T-cell (primary cell): ENCODE measurements at places on chromosomes 11 and 22.

DNA sequence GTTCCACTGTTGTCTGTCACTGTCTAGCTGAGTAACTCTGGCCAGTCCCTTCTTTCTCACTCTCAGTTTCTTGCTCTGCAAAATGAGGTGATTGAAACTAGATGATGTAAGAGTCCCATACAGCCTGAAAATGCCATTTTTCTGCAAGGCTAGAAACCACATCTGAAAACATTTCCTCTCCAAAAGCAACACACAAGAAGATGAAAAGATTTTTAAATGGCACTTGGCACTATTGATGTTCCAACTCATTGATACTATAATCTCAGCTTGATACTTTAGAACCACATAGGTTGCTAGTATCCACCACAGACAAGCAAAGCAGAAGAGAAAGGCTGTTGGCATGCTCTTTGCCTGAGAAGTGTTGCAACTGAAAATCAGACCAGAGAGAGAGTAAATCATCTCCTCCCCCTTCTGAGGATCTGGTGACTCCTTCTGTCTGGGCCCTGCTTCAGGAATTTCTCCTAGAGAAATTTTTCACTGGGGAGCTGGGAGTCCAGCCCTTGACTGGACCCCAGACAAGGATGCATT lies 1217.9 kb downstream of the LRRC4C start:
- DNase-seq: no peak

GRCh38 chr11:107707807-107708206 lies 4.0 kb downstream of the SLN start:
- DNase-seq: no peak

DNA sequence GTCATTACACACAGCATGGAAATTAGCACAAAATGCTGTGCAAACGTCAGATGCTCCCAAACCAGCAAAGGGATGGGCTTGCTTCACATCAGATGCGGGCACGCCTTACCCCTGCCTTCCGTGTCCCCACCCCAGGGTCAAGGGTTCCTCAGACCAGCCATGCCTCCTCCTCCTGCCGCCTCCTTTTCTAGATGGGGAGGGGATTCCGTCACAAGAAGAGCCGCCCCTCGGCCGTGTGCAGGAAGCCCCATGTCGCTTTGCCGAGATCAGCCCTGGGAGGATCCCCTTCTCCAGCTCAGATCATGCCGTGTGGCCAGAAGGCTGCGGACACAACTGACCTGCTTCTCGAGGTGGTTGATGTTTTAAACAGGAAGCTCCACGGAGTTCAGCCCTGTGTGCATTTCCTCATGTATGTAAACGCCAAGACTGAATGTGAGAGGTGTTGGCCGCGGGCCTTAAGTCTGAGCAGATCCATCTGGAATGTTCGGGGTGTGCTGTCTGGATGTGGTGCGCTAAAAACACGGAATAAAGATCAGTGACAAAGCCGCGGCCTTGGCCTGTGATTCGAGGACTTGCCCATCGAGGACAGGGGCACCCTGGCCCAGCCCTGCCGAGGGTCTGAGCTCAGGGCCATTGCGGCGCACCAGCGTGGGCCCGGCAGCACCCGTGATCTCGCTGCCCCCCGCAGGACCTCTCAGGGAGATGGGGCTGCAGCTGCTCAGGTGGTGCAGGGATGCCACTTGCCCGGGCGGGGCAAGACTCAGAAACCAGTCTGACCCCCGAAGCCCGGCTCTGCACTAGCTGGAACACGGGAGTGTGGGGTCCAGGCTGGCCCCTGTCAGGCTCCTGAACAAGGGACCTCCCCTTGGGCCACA lies 412.9 kb downstream of the TBC1D22A start:
- DNase-seq: no peak

DNA sequence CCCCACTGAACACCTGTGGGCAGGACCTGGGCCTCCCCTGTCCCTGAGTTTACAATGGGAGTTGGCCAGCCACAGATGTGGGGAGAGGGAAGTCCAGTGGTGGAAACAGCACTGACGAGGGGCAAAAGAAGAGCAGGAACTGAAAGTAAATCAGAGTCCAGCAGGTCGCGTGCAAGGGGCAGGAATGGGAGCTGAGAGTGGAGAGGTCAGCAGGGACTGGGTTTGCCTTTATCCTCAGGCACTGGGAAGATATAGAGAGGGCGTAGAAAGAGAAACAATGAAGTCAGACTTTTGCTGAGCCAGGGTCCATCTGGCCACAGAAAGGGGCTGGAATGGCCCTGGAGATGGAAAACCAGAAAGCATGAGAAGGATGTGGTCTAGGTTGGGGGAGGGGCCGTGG lies 8.5 kb downstream of the P2RY6 start:
- no peak for DNase-seq

DNA sequence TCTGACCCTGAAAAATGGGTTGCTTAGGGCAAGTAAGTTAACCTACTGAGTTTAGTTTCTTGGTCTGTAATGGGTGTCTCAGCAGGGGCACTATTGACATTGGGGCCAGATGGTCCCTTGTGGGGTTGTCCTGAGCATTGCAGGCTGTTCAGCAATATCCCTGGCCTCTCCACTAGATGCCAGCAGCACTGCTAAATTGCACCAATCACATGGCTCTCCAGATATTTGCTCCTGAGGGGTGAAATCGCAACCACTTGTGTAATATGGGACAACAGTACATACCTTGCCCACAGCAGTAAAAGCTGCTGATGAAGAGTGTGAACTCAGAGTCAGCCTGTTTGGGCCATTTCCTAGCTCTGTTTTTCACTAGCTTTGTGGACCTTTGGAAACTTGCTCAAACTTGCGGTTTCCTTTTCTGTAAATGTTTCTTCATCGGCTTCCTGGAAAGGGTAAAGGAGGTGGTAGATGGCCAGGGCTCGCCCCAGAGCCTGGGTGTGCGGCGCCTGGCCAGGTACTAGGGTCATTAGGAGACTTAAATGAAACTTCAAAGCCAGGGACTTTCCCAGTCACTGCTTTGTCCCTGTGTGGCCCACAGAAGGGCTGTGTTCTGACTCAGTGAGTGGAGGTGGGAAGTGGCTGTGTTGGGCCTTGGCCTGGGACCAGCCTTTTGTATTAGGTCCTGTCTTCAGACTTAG lies 13.0 kb downstream of the NCF4 start:
- DNase-seq: no peak

GRCh38 chr11:117823294-117823945 lies 1.1 kb downstream of the FXYD2 start:
- peak; percentile 67 for DNase-seq

DNA sequence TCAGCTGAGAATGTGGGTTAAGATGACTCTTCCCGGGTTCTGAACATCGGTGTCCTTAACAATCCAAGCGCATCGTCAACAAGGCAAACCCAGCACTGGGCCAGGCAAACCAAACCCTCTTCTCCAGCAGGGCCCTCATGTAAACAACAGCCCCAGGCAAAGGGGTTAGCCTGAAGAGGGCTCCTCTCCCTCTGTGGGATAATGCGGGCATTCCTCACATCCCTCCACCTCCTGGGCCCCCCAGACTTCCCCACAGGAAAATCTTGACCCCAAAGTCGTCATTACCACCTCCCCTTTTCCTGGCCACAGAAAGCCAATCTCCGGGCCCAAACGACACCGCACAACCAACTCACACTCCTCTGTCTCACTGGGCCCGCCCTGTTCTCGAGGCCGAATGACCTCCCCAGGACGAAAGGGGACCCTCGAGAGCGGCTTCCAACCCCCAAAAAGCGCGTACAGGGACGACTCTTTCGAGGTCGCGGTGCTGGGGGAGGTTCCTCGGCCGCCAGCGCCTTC lies 566 bp downstream of the DDB1 start:
- no peak for DNase-seq

GRCh38 chr11:43245466-43245865 lies 66.3 kb upstream of the API5 start:
- DNase-seq: no peak

- no peak for DNase-seq
Measured at GRCh38 chr22:24146194-24146616, 35.1 kb upstream of the SUSD2 start.

DNA sequence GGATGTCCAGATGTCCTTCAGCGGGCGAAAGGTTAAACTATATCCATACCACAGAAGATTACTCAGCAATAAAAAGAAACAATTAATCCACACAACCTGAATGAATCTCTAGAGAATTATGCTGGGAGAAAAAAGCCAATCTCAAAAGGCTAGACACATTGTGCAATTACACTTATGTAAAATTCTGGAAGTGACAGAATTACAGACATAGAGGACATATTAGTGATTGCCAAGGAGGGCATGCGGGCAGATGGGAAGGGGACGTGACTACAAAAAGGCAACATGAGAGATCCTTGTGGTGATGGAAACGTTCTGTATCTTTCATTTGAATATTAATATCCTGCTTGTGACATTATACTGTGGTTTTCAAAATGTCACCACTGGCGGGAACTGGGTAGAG lies 103.5 kb upstream of the BMAL1 start:
- DNase-seq: no peak

GRCh38 chr11:65395961-65396530 lies 9.6 kb downstream of the FRMD8 start:
- no peak for DNase-seq

- peak; percentile 38 for DNase-seq
Measured at GRCh38 chr11:75474878-75475766, 42.1 kb upstream of the KLHL35 start.

DNA sequence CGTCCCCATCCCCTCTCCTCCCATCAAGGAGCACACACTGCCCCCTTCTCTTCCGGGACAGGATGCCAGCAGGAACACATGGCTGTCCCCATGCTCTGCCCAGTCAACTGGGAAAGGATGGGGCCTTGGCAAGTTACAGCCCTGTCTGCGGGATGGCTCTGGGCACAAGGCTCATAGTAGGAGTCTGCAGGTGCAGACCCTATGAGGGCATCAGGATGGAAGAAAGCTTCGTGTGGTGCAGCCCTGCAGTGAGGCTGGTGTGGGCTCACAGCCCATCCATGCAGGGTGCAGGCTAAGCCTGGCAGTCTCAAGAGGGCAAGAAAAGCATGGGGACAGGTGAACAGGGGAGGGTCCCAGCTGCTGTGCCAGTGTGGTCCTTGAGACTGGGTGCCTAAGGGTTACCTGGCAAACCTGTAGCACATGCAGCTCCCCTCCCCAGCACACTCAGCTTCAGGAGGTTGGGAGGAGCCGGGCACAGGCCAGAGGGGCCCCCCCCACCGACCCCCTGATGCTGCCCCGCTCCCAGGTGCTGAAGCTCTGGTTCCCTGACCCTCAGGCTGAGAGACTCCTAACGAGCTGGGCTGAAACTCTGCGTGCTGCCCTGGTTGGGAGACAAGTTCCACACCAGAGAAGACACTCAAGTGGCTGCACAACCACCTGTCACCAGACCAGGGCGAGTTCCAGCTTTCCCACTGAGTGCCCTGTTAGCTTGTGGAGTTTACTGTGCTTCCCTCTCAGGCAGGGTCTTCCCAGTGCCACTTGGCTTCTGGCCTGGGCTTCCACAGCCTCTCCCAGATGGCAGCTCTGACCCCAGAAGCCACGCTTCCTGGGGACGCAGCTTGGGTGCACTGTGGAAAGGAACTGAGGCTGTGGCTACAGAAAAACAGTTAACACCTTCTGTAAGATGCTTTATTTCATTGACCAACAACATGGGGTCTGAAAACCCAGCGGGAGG lies 3.3 kb upstream of the SCARF2 start:
- DNase-seq: no peak

GRCh38 chr11:17286332-17286731 lies 9.8 kb downstream of the NUCB2 start:
- no peak for DNase-seq

DNA sequence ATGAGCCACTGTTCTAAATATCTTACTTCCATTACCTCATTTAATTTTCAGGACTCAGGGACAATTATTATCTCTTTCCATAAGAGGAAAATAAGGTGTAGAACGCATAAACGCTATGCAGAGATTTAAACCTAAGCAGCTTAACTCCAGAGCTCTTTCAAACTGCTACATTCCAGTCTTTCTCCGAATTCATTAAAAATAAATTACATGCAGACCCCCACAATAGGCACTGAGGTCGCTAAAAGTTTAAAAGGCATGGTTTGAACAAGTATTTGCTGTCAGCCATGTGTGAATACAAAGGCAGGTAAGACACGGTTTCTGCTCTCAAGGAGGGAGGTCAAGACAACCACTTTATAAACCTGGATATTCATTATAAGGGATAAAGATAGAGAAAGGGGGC lies 983 bp downstream of the NARS2 start:
- DNase-seq: peak; percentile 13
